ENCODE measurements at places on chromosomes 16 and 17. TPM values are rescaled to one million over a fixed set of nuclear protein-coding genes. Genes with fewer than 3 reads are reported as not detected.

Gene CD19
- polyA plus RNA-seq, result not detected

Gene RPH3AL
- polyA plus RNA-seq, result 0.84 TPM

Gene KRTAP2-2
- not detected for polyA plus RNA-seq

Gene OR1A2
- not detected for polyA plus RNA-seq

Gene COX11
- polyA plus RNA-seq, result 155 TPM

Gene SYNGR3
- polyA plus RNA-seq, result 61.0 TPM

Gene HS3ST6
- not detected for polyA plus RNA-seq

Gene SLC13A2
- not detected for polyA plus RNA-seq

Gene CA7
- not detected for polyA plus RNA-seq

Gene NRN1L
- 2.2 TPM for polyA plus RNA-seq

Gene KRT33A
- not detected for polyA plus RNA-seq

Gene TPPP3
- 2.7 TPM for polyA plus RNA-seq

Gene CAPNS2
- not detected for polyA plus RNA-seq

Gene GNG13
- polyA plus RNA-seq, result not detected

Gene C16orf89
- not detected for polyA plus RNA-seq

Gene PRR35
- polyA plus RNA-seq, result not detected

Gene SMPD3
- 42.7 TPM for polyA plus RNA-seq

Gene ADORA2B
- 0.78 TPM for polyA plus RNA-seq

Gene NOS2
- polyA plus RNA-seq, result 0.28 TPM

Gene ITGAD
- polyA plus RNA-seq, result not detected

Gene LPO
- not detected for polyA plus RNA-seq

Gene EVI2B
- polyA plus RNA-seq, result not detected

Gene ERN2
- polyA plus RNA-seq, result not detected

Gene GHDC
- 2.5 TPM for polyA plus RNA-seq

Gene AIPL1
- polyA plus RNA-seq, result not detected

Gene STX4
- polyA plus RNA-seq, result 38.3 TPM
